Pancreas (tissue), 10 donors: ENCODE measurements at places on chromosomes 16 and 17. TPM values are rescaled to one million over a fixed set of nuclear protein-coding genes. Genes with fewer than 3 reads are reported as not detected.

The CACNA1G gene
- total RNA-seq: 0.04 TPM

The TSNAXIP1 gene
- 0.89 TPM for total RNA-seq

The HS3ST4 gene
- total RNA-seq: not detected

The SPNS2 gene
- 13.0 TPM for total RNA-seq

The PROCA1 gene
- 0.52 TPM for total RNA-seq

DNA sequence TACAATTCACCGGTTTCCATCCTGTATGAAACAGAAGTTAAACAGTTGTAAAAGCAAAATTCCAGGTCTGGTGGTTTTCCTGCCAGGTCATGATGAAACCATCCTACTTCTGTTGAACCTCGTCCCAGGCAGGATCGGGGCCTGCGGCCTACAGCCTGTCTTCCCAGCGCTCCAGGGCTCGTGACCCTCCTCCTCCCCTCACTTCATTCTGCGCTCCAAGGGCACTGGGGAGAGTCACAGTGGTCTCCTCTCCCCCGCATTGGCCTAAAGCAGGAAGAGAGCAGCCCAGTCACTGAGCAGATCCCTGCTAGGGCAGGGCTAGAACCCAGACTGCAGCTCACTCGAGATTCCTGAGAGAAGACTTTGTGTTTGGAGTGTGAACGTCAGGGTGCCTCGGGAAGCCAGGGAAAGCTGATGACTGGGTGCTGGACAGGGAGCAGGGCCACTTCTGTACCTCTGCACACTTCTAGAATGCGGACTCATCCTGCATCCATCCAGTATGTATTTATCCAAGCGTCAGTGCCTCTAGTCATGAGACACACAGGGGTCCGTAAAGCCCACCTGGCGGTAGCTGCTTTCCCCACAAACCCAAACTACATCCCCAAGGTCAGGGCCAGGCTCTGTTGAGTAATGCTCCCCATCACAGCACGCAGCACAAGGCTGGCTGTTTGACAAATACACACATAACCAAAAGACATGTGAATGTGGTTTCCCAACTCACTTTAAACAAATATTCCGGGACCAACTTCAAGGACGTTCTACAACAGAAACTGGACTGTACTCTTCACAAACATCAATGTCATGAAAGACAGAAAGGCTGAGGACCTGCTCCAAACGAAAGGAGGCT is 1.7 kb upstream of the ITGAE start:
- peak overlapping the region; percentile 16 for H3K27ac ChIP-seq
- no peaks in the 10 kb centered on the region for H3K4me1 ChIP-seq
- H3K36me3 ChIP-seq: no peaks in the 10 kb centered on the region
- no peak overlapping the region for H3K4me3 ChIP-seq
- no peaks in the 10 kb centered on the region for H3K27me3 ChIP-seq

DNA sequence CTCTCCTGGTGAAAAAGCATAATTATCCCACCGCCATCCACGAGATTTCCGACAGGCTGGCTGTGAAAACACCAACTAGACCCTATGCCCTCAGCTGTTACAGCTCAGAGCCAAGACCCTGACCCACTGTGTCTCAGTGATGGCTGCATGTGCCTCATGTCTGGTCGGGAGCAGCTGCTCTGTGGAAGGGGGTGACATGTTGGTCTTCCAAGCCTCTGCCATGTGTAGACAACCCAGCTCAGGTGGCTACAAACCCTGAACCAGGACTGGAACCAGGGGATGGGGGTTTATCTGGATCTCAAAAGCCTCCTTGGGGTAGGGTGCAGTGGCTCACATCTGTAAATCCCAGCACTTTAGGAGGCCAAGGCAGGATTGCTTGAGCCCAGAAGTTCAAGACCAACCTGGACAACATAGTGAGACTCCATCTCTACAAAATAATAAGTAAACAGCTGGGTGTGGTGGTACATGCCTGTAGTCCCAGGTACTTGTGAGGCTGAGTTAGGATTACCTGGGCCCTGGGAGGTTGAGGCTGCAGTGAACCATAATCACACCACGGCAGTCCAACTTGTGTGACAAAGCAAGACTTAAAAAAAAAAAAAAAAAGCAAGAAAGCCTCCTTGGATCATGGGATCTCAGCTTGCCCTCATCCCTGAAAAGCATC is 220.3 kb downstream of the CPPED1 start:
- H3K27me3 ChIP-seq: no peaks in the 10 kb centered on the region
- no peaks in the 10 kb centered on the region for H3K4me1 ChIP-seq
- H3K4me3 ChIP-seq: no peak overlapping the region
- H3K36me3 ChIP-seq: no peaks in the 10 kb centered on the region

GRCh38 chr17:194828-195602 is 13.6 kb upstream of the DOC2B start:
- H3K4me1 ChIP-seq: peaks cover 8% of the 10 kb centered on the region
- no peak for DNase-seq
- H3K36me3 ChIP-seq: no peaks in the 10 kb centered on the region

DNA sequence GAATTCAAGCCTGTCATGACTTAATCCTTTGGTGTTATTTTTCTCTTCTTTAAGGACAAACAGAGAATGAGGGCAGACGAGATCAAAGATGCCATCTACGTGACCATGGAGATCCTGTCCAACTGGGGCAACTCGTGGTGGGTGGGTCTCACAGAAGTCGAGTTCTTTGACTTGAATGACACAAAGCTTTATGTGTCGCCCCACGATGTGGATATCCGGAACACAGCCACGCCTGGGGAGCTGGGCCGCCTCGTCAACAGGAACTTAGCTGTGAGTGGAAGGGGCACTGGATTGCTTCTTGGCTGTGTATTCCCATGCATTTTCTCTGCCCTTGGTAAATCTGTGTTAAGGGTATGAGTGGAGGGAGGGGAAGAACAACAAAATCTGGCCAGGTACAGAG is 158.7 kb downstream of the KATNIP start:
- no peak overlapping the region for H3K27ac ChIP-seq
- no peaks in the 10 kb centered on the region for H3K36me3 ChIP-seq
- no peak overlapping the region for H3K4me3 ChIP-seq
- DNase-seq: peak; percentile 16
